Panc1 (cell line): ENCODE measurements at places on chromosomes 4 and X. TPM values are rescaled to one million over a fixed set of nuclear protein-coding genes. Genes with fewer than 3 reads are reported as not detected.
A peak's percentile ranks its signal among the peaks of the same experiment; 100 is the strongest.

DNA sequence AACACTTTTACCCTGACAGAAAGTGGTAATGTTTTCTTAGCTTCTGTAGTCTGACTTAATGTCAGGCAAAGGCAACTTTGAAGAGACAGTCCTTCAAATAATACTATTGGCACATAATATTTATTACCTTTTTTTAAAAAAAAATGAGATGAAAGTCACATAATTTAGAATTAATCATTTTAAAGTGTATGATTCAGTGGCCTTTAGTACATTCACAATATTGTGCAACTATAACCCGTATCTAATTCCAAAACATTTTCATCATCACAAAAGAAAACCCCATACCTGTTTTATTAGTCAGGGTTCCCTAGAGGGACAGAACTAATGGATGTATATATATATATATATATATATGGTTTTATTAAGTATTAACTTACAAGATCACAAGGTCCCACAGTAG lies 94.8 kb upstream of the TEX13A start:
- DNase-seq = no peak

- DNase-seq = peak; percentile 2
Observed at GRCh38 chrX:23694606-23695005, 27.3 kb downstream of the PRDX4 start.

GRCh38 chr4:153346563-153346962 lies 2.1 kb downstream of the MND1 start:
- no peak for DNase-seq

DNA sequence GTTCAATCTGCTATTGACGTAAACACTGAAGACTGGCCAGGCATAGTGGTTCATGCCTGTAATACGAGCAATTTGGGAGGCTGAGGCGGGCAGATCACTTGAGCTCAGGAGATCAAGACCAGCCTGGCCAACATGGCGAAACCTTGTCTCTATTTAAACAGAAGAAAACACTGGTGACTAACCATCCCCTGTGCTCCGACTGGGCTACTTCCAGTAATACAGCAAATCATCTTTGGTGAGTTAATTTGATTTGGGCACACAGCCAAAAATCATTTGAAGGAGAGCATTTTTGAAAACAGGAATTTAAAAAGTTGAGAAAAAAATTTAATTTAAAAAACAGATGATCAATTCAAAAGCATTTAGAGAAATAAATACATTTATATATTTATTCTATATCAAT lies 52.0 kb downstream of the SEC24D start:
- no peak for DNase-seq

GRCh38 chr4:8548731-8549351 lies 31.4 kb upstream of the GPR78 start:
- no peak for DNase-seq

DNA sequence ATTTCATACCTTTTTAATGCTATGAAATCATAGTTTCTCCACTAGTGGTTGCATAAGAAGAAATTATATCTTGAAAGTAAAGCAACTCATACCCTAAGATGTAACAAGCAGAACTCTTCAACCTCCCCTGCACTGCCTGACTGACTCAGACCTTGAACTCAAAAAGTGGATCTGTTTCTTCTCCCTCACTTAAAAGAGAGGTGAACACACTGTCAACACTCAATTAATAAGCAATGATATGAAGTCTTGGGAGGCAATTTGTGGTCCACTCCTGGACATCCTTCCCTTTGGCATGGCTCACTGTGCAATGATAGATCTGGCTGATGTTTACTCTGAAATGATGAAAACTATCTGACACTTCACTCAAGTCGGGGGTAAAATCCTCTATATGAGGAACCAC lies 282.0 kb upstream of the DKK2 start:
- no peak for DNase-seq

DNA sequence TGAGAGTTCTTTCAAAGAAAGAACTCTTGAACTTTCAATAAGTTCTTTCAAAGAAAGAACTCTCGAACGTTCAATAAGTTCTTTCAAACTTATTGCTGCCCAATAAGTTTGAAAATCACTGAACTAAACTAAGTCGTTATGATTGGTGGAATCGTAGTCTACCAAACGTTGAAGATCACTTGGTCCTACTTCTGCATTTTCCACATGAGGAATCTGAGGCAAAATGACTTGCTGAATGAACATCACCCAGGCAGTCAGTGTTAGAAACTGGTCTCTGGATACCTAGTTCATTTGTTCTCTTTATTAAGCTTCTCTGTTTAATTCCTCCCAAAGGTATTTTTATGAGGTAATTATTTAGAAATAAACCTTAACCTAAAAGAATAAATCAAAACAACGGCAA lies 7.1 kb upstream of the CNOT6L start:
- DNase-seq = no peak

- no peak for DNase-seq
Observed at GRCh38 chrX:110671068-110671803, 124.4 kb downstream of the CHRDL1 start.

Gene TIGD4
- total RNA-seq = 0.33 TPM

GRCh38 chrX:148574237-148574973 lies 74.0 kb downstream of the AFF2 start:
- DNase-seq = no peak

DNA sequence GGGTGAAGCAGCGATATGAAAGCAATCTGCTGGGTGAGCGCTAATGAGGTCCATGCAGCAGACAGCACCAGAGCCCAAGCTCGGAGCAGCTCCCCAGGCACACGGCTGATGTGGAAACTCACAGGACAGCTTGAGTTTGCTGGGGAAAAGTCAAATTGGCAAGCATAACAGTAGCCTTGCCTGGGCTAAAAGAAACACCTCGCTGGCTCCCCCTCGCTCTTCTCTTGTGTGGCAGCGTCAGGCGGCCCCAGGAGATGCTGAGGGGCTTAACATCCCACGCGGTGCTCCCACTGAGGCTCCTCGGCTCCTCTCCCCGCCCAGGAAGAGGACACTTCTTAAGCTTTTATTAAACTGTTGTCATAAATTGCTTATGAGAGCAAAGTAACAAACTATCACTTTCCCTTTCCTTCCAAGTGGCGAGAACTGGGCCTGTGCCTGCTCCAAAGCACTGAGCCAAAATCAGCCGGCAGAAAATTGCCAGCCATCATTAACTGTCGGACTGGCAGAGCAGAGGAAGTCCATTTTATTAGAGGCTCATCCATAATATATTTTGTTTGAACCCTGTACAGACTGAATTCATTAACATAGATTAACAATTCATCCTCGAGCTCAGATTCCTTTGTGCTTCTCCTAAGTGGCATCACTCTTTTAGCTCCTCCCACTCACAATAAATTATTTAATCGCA lies 111.4 kb downstream of the TSPAN5 start:
- DNase-seq = no peak

- no peak for DNase-seq
Observed at GRCh38 chrX:14497184-14497666, 32.1 kb upstream of the GLRA2 start.

DNA sequence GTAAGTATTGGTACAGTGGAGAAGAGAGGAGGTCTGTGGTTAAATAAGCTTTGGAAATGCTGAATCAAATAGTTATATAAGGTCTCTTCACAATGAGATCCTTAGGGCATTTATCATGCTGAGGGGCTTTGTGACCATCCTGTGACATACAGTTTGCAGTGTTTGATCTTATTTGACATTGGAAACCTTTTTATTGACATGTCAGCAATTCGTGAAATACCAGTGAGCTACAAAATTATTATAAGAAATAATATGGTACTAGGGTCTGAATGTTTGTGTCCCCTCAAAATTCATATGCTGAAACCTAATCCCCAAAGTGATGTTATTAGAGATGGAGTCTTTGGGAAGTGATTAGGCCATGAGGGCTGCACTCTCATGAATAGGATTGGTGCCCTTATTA lies 98.4 kb downstream of the MID1IP1 start:
- no peak for DNase-seq

DNA sequence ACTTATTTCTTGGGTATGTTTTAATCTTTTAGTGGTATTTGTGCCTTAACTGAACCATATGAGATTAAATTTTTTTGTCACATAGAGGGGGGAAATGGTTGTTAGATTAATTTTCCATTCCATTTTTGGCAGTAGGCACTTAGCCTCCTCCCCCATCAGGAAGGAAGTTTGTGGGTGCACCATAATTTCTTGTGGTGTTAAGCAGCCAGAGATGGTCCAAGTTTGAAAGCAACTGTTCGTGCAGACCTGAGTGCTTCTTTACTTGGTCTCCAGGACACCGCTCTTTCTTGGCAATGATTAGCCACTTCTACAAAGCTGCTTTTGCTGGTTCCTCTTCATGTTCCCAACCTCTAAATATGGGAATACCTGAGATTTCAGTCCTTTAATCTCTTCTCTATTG lies 92.7 kb upstream of the RPL34 start:
- no peak for DNase-seq

DNA sequence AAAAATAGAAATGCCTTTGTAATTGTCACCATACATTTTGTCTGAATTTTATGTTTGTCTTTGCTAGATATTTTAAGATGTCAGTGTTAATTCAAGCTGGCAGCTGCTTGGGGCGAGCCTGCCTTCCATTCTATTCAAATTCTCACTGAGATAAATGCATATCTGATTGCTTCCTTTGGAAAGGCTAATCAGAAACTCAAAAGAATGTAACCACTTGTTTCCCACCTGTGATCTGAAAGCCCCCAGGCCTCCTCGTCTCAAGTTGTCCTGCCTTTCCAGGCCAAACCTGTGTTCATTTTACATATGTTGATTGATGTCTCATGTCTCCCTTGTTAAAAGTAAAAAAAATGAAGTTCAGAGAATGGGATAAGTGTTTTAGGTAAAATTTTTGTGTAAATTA lies 318.7 kb upstream of the TECRL start:
- DNase-seq = no peak

GRCh38 chrX:50475208-50475607 lies 4.6 kb upstream of the DGKK start:
- DNase-seq = no peak

DNA sequence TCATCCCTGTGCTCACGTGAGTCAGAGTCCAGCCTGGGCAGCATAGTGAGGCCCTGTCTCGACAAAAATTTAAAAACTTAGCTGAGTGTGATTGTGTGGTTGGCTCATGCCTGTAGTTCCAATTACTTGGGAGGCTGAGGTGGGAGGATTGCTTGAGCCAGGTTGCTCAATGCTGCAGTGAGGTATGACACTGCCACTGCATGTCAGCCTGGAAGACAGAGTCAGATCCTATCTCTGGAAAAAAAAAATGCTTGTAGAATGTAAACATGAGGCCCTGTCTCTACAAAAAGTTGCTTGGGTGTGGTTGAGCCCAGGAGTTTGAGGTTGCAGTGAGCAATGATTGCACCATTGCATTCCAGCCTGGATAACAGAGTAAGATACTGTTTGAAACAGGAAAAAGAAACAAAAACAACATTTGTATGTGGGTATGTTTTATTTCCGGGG lies 11.3 kb upstream of the YTHDC1 start:
- DNase-seq = no peak

DNA sequence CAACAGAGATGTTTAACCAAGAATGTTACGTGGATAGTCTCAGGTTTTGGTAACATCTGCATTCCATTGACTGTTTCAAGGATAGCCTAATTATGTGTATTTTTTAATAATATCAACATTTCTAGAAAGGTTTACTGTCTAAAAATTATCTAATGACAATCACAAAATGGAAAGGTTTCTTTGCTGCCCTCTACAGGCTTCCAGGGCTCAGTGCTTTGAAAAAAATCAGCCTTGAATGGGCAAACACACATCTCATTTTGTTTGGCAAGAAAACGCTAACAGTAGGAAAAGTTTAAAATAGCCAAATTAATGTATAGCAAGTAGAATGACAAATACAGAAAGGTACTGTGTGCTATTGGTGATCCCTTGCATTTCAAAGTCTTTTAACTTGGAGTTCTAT lies 223.4 kb upstream of the PRPS2 start:
- no peak for DNase-seq

Gene INTU
- total RNA-seq = 3.7 TPM

Gene SMR3B
- total RNA-seq = not detected

Gene ESX1
- 2.8 TPM for total RNA-seq

GRCh38 chr4:187541666-187542065 lies 453.9 kb upstream of the ZFP42 start:
- DNase-seq = no peak

Gene ATOH1
- total RNA-seq = not detected

DNA sequence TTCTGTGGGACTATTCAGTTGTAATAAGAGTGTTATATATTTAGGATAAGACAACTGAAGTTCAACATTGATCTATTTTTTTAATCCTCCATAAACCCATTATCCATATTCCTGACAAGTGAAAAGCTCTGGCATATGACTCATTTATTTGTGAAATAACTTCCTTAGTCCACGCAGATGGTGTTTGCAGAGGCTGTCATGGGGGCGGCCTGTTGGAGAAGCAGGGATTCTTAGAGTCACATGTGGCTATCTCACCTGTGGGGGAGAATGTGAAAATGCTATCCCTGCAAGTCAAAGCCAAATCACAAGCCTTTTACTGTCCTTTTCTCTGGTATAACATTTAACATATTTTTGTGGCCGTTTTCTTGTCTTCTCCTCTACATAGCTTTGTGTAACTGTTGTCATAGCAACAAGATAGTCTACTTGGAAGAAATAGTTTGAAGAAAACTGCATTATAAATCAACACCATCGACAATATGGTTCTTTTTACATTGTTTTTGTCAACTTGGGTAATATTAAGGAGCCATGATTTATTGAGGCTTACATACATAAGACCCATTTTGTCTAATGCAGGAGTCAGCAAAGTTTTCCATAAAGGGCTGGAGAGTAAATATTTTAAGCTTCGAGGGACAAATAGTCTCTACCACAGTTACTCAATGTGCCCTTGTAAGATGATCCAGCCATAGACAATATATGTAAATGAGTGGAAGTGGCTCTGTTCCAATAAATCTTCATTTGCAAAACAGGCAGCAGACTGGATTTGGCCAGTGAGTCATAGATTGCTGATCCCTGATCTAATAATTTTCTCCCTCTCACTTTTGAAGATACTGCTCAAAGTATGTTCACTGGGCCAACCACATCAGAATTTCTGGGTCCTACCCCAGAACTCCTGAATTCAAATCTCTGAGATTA lies 395.0 kb downstream of the DTHD1 start:
- DNase-seq = no peak

Gene FAM47B
- not detected for total RNA-seq

Gene ARHGEF38
- not detected for total RNA-seq

DNA sequence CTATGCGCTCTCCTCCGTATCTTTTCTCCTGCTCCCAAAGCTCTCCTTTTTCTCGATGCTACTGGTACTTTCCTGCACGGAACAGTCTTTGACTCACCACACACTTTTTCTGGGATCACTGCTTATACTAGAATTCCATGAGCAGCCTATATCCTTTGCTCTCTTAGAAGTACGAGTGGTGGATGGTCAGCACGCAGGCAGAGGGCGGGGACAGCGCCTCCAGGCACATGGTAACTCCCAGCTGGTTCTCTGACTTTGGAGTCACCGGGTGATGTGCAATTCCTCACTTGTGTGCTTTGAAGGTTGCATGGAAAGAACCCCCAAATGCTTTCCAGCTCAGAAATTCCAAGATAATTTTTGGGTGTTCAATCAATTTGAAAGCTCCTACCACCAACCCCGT lies 56.0 kb downstream of the STX18 start:
- no peak for DNase-seq

- no peak for DNase-seq
Observed at GRCh38 chr4:78482281-78482680, 69.3 kb upstream of the ANXA3 start.

Gene SLC10A6
- total RNA-seq = not detected

Gene EFHC2
- 0.28 TPM for total RNA-seq

- DNase-seq = no peak
Observed at GRCh38 chr4:109126856-109127255, 175.6 kb downstream of the COL25A1 start.

- DNase-seq = no peak
Observed at GRCh38 chr4:2482693-2483092, 13.8 kb downstream of the RNF4 start.

Gene MFAP3L
- 7.9 TPM for total RNA-seq
